ENCODE measurements at places on chromosomes 1 and 21.

GRCh38 chr1:230717251-230717650, 3.3 kb upstream of the AGT start:
- DNase-seq: no peak

DNA sequence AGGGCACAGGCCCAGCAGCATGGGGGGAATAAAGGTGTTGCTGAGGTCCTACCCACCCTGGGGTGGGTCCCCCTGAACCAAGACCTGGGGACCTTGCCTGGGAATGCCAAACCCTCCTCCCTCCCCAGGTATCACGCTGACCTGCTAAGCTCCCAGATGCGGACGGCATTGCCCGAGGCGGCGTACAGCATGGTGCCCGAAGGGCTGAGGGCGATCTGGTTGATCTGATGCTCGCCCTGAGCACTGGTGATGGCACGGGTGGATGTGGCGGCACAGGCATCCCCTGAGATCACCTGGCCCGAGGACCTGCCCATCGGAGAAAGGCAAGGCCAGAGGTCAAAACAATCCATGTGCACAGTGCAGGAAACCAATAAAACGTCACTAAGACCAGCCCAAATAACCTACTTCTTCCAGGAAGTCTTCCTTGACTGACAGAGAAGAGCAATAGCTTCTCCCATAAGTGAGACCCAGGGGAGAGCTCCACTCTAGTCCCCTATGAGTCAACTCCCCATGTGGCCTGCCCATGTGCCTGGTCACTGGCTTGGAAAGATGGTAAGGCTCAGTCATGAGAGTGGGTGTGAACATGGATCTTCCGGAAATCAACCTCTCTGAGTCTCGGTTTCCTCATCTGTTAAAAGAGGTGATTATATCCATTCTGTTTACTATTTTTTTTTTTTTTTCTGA, 46.3 kb downstream of the KIF21B start:
- no peak for DNase-seq

DNA sequence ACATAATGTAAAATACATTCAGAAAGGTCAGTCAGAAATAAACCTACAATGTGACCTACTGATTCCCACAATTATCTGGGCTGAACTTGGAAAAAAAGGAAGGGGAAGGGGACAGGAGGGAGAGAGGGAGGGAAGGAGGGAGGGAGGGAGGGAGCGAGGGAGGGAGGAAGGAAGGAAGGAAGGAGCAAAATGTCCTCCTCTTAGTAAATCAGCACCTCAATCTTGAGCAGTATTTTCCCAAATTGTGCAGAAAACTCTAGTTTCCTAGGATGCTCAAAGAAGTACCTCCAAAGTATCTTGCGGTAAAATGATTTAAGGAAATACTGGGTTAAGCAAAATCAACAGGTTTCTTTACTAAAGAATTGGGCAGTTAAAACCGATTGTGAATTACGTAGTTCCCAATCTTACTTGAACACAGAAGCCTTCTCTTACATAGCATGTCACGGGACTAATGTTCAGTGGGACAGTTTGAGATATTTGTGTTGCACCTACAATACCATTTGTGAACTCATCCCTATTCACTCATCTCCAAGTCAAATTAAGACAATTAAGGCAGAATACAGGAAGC, 51.0 kb upstream of the ASPM start:
- no peak for DNase-seq

- no peak for DNase-seq
Measured at GRCh38 chr21:32909393-32909792, 116.3 kb upstream of the OLIG2 start.

GRCh38 chr1:205190845-205191577, 20.5 kb downstream of the DSTYK start:
- DNase-seq: no peak

DNA sequence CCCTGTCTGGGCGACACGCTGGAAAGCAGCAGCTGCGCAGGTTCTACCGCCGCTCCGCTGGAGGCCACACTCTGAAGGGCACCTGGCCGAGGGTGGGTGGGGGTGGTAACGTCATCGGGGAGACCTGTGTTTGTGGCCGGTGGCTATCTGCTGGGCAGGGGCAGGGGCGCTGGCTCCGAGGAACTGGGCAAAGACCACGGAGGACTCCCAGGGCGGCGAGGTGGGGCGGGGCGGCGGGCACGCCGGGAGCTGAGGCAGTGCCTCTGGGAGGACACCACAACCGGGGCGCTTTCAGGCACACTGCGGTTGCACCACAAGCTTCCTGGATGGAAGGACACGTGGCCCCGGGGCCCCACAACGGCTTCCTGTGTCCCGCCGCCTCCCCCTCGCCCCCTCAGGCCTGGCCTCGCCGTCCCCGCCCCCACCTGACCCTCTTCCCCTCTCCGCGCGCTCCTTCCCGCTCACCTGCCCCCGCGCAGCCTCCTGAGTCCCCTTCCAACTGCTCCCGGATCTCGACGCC, 3.3 kb upstream of the DENND2D start:
- DNase-seq: no peak

All from NCI-H1048 (cell line).